ENCODE measurements at places on chromosomes 7 and 10. TPM values are rescaled to one million over a fixed set of nuclear protein-coding genes. Genes with fewer than 3 reads are reported as not detected.

- no peaks in the 10 kb centered on the region for H3K36me3 ChIP-seq
- DNase-seq = no peak
- H3K27me3 ChIP-seq = no peaks in the 10 kb centered on the region
- H3K4me1 ChIP-seq = peaks cover 5% of the 10 kb centered on the region
- no peak overlapping the region for H3K4me3 ChIP-seq
- no peak overlapping the region for H3K27ac ChIP-seq
Observed at GRCh38 chr10:75461672-75462649, 30.5 kb downstream of the LRMDA start.

CHRM2 gene
- polyA plus RNA-seq = 0.23 TPM

DNA sequence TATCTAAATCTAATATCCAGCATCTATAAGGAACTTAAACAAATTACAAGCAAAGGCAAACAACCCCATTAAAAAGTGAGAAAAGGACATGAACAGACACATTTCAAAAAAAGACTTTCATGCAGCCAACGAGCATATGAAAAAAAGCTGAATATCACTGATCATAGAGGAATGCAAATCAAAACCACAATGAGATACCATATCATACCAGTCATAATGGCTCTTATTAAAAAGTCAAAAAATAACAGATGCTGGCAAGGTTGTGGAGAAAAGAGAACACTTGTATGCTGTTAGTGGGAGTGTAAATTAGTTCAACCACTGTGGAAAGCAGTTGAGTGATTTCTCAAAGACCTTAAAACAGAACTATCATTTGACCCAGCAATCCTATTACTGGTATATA, 334.4 kb upstream of the CACNA2D1 start:
- H3K27me3 ChIP-seq = no peaks in the 10 kb centered on the region
- H3K4me1 ChIP-seq = no peaks in the 10 kb centered on the region
- no peak for DNase-seq

GRCh38 chr7:36192053-36192824, 39.2 kb downstream of the EEPD1 start:
- H3K36me3 ChIP-seq = no peaks in the 10 kb centered on the region
- no peak for DNase-seq
- no peak overlapping the region for H3K4me3 ChIP-seq
- no peaks in the 10 kb centered on the region for H3K27me3 ChIP-seq

- H3K36me3 ChIP-seq = no peaks in the 10 kb centered on the region
- no peak overlapping the region for H3K4me3 ChIP-seq
- H3K27ac ChIP-seq = no peak overlapping the region
- no peaks in the 10 kb centered on the region for H3K4me1 ChIP-seq
Observed at GRCh38 chr7:128191136-128191844, 49.8 kb upstream of the LEP start.

GRCh38 chr10:63286340-63286739, 153.2 kb downstream of the NRBF2 start:
- DNase-seq = no peak
- H3K4me1 ChIP-seq = no peaks in the 10 kb centered on the region
- no peak overlapping the region for H3K4me3 ChIP-seq
- no peaks in the 10 kb centered on the region for H3K27me3 ChIP-seq

DNA sequence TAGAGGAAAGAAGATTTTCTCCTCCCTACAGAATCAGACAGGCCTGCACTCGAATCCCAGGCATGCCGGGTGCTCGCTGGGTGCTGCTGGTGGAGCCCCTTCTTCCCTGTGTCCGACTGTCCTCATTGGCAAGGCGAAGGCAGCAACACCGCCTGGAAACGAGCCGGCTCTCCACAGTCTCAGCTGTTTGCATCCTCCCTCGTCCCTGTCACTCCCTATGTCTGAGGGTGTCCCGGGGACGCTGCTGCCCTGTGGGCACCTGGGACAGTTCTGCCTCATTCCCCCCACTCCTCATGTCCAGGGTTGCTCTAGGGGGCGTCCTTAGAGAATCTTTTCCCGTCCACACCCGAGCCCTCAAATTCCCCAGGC, 31.6 kb upstream of the TMEM72 start:
- H3K4me3 ChIP-seq = peak overlapping the region; percentile 40
- no peaks in the 10 kb centered on the region for H3K4me1 ChIP-seq
- peak; percentile 38 for DNase-seq

DNA sequence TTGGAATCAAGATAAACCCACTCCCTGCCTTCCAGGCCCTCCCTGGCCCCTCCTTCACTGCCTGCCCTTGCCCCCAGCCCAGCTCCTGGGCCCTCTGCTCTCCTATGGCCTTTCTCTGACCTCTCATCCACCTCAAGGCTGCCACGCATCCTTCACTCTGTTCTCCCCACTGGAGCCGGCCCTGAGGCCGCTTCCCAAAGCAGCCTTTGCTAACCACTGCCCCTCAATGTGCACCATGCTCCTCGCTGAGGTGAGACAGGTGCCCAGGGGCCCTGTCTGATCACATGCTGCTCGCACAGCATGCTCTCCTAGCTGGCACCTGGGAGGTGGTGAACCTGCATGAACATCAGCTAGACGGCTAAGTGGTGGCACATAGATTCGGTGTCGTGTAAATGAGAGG, 138.5 kb upstream of the RET start:
- no peaks in the 10 kb centered on the region for H3K4me1 ChIP-seq
- H3K36me3 ChIP-seq = no peaks in the 10 kb centered on the region
- no peak overlapping the region for H3K27ac ChIP-seq
- no peak overlapping the region for H3K4me3 ChIP-seq
- no peak for DNase-seq
- no peaks in the 10 kb centered on the region for H3K27me3 ChIP-seq
